GM06990 (cell line): ENCODE measurements at places on chromosomes 12 and 14.

DNA sequence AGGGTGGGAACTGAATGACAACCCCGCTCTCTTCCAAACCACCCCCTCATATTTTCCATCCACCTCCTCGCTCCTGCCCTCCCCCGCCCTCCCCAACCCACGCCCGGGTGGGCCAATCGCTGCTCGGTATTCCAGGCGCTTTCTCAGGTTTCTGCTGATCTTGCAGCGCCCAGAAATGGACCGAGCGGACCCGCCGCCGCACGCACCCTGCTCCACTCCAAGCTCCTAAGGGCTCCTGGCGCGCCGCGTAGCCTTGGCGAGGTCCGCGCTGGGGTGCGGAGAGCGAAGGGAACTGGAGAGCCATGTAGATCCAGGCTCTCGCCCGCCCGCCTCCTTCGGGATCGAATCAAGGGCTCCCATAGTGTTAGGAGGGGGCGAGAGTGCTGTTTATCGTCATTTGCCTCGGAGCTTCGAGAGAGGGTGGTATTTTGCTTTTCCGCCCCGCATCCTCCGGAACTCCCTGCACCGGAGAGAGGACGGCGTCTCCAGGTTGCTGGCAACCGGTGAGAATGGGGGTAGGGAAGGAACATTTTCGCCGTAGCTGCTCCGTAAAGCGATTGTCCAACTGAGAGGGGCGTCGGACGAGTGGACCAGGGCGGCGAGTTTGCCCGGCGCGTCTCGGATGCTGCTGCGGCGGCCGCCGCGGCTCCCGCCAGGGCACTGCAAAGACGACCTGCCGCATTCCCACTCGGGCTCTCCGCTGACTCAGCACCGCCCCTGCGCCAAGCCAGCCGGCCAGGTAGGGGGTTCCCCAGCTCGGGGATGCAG lies at the start of gene KCNA1:
KCNA1 (plus strand) TSS at position 172 of the 768 bp plus-strand sequence. CDS start 1,474 bp downstream, outside the sequence.
- peak; percentile 38 for DNase-seq

GRCh38 chr14:41201696-41202095 lies 405.0 kb upstream of the LRFN5 start:
- no peak for DNase-seq

GRCh38 chr14:89243286-89243685 lies 173.7 kb downstream of the FOXN3 start:
- no peak for DNase-seq

DNA sequence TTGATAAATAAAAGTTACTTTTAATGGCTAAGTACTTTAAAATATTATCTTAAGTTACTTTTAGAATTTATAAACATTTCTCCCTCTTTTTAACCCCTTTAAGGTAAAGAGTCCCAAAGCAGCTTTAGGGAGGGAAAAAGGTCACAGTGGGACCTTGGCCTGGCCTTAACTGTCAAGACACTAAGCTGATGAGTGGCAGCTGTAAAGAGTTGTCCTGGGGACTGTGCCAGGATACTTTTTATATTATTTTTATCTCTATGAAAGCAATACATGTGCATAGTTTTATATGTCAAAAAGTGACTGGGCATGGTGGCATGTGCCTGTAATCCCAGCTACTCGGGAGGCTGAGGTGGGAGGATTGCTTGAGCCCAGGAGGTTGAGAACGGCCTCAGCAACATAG lies 94.2 kb upstream of the RESF1 start:
- no peak for DNase-seq

DNA sequence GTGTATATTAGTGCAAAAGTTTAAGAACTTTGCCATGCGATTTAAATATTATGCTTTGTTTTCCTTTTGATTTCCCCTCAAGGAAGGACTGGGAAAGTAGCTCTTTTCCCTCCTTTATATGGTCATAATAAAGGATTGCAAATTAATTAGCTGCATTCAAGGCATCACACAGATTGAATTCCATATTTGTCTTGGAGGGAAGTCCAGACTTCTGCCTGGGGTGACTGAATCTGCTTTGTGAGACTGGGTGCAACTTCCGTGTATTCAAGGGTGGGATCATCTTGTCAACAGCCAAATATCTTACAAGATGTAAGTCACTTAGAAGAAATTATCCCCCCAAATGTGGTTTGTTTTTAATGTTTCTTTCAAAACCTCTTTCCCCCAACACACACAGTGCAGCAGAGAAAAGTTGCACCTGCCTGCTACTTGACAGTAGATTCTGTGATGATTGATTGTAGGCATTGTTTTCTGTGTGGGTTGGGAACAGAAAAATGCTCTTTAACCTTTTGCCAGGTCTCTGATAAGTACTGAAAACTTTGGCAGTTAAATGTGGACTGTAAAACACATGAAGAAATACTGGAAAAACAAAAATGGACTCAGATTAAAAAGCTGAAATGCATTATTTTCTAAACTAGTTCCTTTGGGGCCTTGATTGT lies 28.4 kb downstream of the STK38L start:
- DNase-seq: no peak

DNA sequence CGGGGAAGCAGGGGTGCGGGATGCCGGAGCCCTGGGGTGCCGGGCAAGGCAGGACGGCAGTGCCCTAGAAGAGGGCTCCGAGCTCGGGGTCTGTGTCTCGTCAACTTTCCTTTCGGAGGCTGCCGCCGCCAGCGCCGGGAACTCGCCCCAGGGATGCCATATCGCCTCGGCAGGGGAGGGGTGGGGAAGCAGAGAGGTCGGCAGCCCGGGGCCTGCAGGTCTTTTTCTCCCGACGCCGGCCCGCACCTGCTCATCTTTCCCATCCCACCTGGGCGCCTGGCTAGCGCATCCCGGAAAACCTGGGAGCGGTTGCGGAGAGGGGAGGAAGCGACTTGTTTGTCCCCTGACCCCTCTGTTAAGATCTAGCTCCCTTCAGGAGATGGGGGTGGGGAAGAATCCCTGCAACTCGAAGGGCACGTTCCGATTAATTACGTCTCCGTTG lies 547 bp downstream of the CNTN1 start:
- DNase-seq: peak; percentile 6

DNA sequence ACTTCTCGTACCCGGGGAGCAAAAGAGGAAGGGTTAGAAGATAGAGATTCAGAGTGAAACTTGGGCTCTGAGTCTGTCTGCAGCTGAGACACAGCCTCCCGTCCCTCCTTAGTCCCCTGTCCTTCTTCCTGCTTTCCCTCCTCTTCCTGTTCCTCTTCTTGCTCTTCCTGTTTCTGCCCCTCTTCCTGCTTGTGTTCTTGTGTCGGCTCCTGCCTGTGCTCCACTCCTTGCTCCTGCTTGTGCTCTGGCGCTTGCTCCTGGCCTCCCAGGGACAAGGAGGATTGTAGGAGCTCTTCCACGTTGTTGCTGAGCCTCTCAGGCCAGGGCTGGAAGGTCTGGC lies 3.0 kb downstream of the ACRBP start:
- peak; percentile 48 for DNase-seq

GRCh38 chr12:41213107-41213506 lies 25.0 kb downstream of the PDZRN4 start:
- no peak for DNase-seq
